GM23248 (cell line): ENCODE measurements at places on chromosomes 13 and 19. TPM values are rescaled to one million over a fixed set of nuclear protein-coding genes. Genes with fewer than 3 reads are reported as not detected.

- no peak for DNase-seq
Observed at GRCh38 chr13:108268466-108269112, 929 bp upstream of the TNFSF13B start.

DNA sequence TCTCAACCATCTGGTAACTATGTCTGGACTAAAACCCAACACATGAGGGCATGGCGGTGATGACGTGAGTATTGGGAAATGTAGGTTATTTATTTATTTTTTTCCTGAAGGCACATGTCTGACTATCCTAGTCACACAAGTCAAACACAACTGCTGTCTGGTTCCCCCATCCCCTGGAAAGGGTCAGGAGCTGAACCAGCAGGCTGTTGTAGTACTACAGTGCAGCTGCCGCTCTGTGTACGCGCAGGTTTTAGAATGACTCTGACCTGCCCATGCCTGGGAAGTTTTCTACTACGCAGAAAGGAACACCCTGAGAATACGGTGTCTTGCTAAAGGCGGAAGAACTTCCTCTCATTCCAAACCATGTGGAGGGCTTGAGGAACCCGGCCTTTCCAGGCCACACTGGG is 1.2 kb downstream of the SLC7A1 start:
- peak; percentile 88 for DNase-seq

Gene MTUS2
- 0.13 and 0.43 TPM in 2 replicates for total RNA-seq

GRCh38 chr19:28514166-28514565 is 698.8 kb downstream of the UQCRFS1 start:
- no peak for DNase-seq

- no peak for DNase-seq
Observed at GRCh38 chr19:50224986-50225747, 21.7 kb downstream of the MYH14 start.

DNA sequence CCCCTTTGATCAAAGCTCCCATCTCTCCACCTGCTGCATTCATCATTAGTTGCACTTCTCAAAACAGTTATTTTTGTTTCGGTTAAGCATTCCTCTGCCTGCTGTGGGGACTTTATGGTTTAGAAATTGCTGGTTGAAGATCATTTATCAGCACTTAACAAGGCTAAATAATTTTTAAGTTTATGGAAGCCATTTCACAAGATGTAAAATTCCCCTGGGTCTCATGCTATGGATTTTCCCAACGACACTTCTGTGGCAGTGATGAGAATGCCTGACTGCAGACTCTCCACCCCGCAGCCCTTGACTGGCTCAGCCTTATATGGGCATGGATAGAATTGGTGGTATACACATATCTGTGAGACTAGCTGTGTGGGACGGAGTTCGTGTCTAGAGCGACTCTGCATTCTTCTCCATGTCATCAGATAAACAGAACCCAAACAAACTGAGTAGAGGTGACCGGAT is 52.8 kb downstream of the COL4A2 start:
- DNase-seq: no peak

Gene SBK2
- not detected in 2 replicates for total RNA-seq

DNA sequence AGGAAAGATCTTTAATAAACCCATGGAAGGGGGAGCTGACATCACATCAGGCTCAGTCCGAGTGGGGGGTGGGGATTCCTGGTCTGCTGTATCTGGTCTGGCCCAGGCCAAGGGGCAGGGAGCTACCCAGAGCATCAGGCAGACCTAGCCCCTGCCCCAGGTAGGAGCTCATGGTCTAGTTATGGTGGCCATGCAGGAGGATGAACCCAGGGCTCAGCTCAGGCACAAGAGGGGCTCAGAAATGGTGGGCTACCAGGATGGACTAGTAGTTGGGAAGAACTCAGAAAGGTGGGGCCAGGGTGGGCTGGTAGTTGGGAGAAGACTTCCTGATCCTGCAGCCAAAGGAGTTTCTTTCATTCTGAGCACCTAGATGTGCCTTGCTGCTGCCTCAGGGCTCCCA is 14.3 kb downstream of the VSTM2B start:
- DNase-seq: no peak

- DNase-seq: no peak
Observed at GRCh38 chr13:35055705-35056104, 113.6 kb downstream of the NBEA start.

DNA sequence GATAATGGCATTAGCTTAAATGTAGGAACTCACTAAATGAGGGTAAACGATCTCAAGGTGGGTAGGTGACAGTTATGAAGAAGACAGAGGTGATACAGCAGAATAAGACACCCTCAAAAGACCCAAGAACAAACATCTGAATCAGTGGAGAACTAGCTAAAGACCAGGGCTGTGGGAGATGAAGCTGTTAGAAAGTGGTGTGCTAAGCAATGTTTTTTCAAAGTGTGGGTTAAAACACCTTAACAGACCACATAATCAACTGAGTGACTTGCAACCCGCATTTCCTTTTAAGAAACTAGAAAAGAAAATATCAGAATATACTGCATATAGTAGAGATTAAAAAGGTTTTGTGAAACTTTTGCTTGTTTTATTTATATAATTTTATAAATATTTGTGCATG is 70.0 kb downstream of the ZDHHC20 start:
- no peak for DNase-seq

Gene RGL3
- 0.54 and 5.9 TPM in 2 replicates for total RNA-seq

DNA sequence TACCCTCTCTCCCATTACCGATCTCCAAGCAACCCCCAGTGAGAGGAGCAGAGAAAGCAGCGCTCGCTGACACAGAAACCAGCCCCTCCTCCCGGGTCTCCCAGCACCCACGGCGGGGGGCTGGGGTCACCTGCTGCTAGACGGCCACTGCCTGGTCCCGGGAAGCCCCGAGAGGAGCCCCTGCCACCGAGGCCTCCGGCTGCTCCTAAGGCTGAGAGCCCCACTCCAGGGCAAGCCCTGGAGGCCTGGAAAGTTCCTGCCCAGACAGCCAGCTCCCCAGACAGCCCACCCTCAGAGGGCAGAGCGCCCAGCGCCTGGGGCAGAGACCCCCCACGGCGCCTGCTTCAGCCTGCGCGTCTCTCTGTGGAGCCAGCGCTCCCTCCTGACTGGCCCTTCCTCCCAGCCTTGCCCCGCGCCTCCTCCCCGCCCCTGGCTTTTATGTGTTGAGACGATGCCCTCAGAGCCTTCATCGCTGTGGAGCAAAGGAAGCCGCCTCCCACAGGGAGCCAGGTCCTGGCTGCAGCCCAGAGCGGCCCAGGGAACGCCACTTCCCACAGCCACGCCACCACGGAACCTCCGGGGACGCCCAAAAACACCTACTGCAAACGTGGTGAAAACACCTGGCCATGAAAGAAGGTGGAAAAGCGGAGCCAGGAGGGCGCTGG is 51.1 kb downstream of the MLLT1 start:
- DNase-seq: no peak

DNA sequence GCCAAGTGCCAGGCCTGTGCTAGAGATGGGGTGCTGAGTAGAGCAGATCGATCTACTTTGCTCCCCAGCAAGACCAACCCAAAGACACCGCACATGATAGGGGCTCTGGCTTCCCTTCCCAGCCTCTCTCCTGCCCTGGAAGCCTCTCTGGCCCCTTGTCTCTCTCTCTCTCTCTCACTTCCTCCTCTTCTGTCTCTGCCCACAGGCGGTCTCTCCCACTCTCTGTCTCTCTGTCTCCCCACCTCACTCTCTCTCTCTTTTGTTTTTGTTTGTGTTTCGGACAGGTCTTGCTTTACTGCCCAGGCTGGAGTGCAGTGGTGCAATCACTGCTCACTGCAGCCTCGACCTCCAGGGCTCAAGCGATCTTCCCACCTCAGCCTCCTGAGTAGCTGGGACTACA is 1.3 kb downstream of the SELENOV start:
- no peak for DNase-seq

- DNase-seq: no peak
Observed at GRCh38 chr13:111322001-111322915, 1.8 kb downstream of the TEX29 start.

DNA sequence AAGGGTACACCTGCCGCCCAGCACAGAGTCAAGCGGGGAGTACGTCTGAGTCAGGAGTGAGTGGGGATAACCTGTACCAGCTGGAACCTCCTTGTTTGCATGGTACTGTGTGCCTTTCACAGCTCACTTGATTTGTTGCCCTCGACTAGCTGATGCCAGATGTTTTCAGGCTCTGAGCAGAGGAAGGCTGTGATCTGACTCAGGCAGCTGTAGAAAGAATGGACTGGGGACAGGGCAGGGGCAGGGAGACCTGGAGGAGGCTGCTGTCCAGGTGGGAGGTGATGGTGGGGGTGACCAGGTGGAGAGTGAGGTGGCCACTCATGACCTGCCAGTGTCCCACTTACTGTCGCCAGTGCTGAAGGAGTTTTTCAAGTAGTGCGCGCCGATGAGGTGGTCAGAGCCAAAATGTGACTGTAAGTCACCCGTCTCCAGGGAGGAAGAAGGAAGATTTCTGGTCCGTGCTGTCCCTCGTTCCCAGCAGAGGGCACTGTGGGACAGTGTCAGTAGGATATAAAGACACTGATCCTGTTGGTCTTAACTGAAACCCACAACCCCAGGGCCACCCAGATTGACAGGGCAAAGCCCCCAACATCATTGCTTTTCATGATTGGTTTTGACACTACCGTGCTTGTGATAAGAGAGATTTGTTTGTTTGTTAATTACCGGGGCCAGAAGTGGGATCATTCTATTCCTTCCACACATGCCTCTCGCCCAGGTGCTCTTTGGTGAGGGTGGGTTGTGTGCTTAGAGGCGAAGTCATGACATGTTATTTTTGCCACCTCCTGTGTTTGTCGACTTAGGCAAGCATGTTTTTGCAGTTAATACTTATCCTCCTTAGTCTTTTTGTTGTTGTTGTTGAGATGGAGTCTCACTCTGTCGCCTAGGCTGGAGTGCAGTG is 128.4 kb downstream of the DPF1 start:
- peak; percentile 81 for DNase-seq

GRCh38 chr13:30923418-30923817 is 9.0 kb upstream of the TEX26 start:
- DNase-seq: no peak

Gene MIDN
- 9.4 and 18.5 TPM in 2 replicates for total RNA-seq

DNA sequence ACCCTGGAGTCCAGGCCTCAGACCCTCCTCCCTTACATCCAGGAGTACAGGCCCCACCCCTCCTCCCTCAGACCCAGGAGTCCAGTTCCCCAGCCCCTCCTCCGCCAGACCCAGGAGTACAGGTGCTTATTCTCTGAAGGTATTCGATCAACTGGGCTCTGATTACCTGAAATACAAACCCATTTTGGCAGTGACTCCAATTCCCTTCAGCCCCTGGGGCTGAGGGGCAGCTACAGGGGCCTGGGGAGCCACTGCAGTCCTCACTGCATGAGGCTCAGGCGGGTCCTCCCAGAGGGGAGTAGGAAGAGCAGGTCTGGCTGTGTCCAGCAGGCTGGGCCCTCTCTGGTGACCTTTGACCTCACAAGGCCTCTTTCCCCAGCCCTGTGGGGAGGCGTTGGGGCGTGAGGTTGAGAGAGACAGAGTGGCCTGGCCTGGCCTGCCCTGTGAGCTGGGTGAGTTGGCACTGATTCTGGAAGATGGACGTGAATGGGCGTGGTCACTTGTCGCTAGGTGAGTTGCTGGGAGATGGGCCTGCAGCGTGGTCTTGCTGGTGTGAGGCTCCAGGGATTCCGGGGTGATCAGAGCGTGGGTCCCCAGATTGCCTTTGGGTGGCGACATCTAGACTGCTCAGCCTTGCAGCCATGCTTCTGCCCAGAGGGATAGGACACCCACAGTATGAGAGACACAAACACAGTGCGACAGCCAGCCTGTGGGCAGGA is 3.1 kb downstream of the BCAT2 start:
- no peak for DNase-seq

- DNase-seq: peak; percentile 89
Observed at GRCh38 chr13:74135326-74136083, 1.3 kb upstream of the KLF12 start.

Gene KLK15
- total RNA-seq: not detected in 2 replicates

GRCh38 chr13:21050288-21051197 is 10.8 kb downstream of the LATS2 start:
- DNase-seq: peak; percentile 48

Gene HIPK4
- total RNA-seq: 0.43 TPM in 1 of 2 replicates, not detected in the other

DNA sequence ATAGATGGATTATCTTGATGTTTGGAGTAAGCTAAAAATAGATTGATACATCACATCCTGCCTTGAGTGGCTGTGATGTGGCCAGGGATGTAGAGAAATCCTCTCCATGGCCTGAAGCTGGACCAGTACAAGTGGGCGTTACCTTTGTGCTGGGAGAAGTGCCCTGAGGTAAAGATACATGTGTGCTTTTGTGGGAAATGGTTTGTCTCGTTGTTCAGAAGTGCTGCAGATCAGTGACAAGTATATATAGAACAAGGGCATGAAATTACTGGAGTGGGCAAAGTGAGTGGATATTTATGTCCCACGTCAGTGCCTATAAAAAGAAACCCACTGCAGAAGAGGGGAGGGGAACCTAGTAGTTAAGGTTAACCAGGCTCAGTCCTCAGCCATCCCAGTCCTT is 12.2 kb upstream of the ZNF304 start:
- peak; percentile 28 for DNase-seq

DNA sequence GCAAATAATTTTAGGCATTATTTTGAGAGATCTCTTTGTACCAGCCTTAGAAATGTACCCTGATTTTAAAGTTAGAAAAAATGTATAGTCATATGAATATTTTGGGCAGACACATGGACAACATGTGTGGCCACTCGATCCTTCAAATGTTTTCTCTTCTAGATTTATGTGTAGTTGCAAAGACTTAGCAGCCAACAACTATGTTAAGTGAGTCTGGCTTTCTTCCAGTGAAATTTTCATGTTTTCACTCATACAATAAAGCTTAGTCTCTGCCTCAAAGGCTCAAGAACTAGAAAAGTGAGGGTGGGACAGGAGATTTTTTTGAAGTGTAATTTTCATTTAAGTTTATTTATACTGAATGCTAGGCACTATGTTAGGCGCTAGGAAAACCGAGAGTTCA is 207.7 kb upstream of the DACH1 start:
- DNase-seq: no peak

DNA sequence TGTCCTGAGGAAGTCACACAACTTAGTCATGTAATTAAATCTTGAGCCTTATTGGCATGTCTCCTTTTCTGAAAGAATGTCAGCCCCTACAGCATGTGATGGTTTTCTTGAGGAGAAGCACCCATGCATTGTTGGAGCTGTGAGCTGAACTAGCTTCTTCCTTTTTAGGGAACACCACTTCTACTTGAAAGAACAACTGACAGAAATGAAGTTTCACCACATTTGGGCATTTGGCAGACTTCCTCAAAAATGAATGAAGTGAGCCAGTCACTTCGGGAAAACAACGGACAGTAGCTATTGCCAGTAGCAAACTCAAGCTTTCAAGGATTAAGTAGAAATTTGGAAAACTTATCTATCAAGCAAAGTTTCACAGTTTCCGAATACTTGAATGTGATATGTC is 1351.3 kb downstream of the EFNB2 start:
- DNase-seq: no peak

GRCh38 chr13:75481176-75482069 is 546 bp downstream of the TBC1D4 start:
- DNase-seq: peak; percentile 70

GRCh38 chr13:91184244-91184926 is 163.1 kb upstream of the MIR17HG start:
- peak; percentile 2 for DNase-seq
